WERI-Rb-1 (cell line): ENCODE measurements at places on chromosomes 6 and 20.

- no peak for DNase-seq
These were observed 440.4 kb upstream of the ARID1B start for GRCh38 chr6:156336733-156337132.

DNA sequence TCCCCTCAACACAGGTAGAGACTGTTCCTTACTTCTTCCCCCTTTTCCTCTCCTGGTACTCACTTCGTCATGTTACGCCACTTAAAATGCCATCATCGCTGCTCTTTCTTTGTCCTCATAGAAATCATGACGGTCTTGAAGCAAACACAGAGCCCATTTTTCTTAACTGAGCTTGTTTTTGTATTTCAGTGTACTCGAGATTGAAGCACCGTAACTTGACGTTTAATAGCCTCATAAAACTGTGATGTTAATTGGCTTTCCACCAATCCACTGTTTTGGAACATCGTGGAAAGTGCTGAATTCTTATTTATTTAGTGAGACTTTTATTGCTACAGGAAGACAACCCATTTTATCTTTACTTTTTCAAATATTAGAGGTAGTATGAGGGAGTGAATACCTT is 38.7 kb downstream of the DUSP22 start:
- no peak for DNase-seq

- no peak for DNase-seq
These were observed 30.5 kb upstream of the LYRM2 start for GRCh38 chr6:89669002-89669401.

DNA sequence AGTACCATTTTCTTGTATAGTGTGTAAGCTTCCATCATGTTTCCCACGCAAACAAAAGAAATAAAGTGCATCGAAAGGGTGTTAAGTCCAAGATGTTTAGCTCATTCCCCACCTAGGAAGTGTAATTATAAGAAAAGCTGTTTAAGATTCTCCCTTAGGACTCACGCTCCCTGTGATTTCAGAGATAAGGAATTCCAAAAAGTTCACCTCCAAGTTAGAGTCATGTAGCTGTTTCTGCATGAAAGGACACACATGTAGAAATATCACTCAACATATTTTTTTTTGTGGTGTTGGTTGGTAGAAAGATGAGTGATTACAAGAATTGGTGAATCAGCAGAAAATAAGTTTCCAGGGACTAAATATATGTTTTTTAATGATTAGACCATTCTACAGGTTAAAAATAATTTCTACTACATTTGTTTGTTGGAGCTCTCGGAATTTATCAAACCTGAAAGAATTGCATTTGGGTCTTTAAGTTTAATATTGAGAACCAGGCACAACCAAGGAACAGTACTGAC is 10.4 kb downstream of the OPN5 start:
- no peak for DNase-seq

DNA sequence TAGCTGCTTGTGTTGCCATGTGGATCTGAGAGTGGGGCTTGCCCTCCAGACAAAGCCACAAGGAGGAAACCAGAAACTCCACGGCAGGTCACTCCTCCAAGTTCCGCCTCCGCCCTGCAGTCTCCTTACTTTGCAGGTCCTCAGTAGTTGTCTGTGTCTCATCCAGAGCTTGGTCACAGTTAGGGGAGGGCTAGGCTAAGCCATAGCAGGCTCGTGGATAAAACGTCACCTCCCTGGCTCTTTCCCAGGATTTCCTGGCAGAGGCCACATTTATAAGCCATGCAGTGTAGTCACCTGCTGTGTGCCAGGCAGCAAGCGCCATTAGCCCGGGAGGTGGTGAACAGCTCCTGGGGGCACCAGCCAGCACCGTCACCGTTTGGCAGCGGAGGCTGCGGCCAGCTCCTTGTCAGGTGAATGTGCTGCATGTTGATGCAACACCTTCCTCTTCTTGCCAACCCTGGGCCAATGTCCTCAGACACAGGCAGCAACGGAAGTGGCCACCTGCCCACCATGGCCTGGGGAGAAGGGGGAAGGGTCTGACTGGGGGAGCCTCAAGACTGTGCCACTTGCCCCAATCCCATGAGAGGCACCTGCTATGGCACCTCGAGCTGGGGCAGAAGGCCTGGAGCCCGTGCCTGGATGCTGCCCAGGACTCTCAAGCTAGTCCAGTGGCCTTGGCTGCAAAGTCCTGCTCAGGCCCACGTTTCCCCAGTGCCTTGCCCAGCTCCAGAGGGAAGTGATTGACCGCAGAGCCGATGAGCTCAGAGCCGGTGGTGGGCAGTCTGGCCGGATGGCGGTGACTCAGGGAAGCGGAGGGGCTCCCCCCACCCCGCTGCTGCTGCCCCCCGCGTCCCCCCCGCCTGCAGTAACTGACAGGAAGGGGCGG is 39.0 kb upstream of the SLCO4A1 start:
- DNase-seq = no peak

DNA sequence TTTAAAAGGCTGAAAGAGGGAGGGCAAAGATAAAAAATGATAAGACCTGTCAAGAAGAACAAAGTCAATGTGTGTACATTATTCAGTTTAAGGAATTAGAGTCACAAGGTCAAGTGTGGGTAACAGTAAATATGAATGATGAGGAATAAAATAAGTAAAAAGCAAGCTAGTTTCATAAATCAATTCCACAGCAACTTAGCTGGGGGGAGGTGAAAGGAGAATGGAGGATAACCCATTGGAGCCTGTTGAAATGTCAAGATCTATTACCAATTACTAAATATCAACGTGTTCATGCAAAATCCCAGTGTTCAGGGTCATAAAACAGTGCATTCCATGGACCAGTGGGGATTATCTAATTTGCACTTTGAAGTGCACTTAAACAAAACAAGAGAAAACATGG is 242.9 kb downstream of the TBX18 start:
- no peak for DNase-seq

DNA sequence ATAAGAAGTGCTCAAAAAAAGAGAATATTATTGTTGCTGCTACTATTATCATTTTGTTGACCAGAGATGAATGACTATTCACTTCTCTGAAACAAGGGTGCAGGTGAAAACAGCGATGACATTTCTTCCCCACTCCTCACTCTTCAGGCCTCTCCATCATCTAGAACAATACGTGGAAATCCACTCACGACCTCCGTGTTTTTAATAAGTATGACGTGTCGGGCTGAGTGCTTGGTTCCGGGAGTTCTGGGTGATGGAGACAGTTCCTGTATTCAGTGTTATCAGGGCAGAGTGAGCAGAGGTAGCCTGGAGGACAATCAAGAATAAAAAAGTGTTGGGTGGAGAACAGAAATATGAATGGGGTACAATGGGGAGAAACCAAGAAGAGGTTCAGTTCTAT is 130.0 kb upstream of the ZNF217 start:
- no peak for DNase-seq

- DNase-seq = no peak
These were observed 10.4 kb upstream of the RPF2 start for GRCh38 chr6:110971468-110971867.

DNA sequence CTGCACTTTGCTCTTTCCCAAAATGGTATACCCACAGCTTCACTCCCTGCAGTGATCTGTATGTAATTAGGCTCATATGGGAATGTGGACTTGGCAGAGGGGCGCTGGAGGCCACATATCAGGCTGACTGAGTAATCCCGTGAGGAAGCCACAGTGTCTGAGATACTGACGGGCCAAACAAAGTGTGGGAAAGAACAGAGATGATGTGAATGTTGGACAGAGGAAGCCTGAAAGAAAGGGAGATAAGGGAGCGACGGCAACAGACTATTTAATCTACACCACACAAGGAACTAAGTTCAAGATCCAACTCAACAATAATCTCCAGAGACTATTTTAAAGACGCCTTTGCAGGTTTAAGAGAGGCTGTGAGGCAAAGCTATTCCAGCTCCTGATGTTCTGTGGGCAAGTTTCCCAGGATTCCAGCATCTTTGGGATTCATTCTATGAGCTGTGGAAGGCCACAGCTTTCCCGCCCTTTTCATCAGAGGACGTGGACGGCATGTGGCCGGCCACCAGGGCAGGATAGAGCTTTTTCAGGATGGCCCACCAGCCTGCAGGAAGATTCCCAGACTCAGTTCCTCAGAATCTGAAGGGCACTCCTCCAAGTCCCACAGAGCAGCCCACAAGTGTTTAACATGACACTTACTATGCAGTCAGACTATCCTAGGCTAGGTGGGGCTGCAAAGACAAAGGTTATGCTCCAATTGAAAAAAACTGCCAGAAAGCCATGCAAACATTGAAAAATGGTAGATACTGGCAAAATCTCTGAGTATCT is 237.5 kb downstream of the ATXN1 start:
- DNase-seq = no peak

DNA sequence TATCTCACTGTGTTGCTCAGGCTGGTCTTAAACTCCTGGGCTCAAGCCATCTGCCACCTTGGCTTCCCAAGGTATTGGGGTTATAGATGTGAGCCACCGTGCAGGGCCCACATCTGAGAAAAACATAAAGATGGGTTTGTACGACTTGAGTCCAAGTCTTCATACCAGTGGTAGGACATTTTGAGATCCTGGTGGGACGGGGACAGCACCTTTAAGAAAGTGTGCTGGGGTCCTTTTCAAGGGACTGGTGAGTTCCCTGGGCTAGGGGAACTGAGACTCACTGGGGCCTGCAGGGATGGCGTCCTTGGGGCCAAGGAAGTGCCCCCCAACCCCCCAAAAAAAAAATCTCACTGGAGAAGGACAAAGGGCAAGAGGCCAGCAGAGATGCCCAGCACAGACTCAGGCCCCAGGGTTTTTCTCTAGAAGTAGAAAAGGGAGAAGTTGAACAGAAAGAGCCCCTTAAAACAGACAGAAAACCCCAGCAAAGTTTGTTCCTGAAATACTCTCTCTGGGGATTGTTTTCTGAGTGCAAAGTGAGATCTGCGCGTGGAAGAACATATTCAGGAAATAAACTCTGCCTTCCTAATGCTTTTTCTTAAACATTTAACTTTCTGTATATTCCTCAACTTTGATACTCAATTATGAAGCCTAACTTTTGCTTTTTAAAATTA is 10.7 kb downstream of the OSBPL2 start:
- no peak for DNase-seq

DNA sequence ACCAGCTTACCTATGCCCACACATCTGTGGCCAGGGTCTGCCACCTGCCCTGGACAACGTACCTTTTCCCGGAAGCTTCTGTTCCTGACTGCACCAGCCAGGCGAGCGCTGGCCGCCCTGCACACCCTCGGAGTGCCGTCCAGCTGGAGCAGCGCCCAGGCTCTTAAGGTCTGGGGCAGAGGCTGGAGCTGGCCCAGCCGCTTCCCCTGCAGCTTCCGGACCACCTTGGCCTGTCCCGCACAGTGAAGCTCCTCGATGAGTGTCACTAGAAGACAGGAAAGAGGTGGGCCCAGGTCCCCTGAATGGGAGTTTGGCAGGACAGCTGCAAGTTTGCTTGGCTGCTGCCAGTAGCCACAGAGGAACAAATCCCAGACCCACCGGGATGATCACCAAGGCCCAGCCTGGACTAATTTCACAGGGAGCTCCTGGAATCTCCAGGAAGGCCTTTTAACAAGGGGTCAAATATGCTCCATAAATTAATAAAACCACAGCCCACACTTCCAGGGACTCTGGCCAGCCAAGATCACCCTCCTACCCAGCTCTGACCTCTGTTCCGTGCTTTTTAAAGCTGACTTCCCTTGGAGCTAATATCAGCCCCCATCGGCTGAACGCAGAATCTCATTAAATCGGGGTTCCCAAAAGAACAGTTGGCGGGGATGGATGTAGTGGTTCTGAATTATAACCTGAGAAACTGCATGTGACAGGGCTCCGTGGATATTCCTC is 82.3 kb downstream of the PTPN1 start:
- DNase-seq = no peak

DNA sequence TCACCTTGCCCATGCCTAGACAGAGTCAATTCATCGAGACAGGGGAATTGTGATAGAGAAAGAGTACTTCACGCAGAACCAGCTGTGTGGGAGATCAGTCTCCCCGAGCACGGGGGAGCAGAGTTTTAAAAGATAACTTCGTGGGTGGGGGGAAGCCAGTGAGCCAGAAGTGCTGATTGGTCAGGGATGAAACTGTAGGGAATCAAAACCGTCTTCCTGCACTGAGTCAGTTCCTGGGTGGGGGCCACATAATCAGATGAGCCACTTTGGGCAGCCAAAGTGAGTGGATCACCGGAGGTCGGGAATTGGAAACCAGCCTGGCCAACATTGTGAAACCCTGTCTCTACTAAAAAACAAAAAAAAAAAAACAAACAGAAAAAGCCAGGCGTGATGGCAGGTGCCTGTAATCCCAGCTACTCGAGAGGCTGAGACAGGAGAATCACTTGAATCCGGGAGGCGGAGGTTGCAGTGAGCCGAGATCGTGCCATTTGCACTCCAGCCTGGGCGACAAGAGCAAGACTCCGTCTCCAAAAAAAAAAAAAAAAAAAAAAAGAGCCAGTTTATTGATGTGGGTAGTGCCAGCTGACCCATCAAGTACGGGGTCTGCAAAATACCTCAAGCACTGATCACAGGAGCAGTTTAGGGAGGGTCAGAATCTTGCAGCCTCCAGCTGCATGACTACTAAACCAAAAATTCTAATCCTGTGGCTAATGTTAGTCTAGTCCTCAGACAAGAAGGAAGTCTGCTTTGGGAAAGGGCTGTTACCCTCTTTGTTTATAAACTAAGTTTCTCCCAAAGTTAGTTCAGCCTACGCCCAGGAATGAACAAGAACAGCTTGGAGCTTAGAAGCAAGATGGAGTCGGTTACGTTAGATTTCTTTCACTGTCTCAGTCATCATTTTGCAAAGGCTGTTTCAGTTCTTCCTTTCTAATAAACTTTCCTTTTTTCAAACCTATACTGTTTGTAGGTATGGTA is 3.9 kb upstream of the TRIM39 start:
- DNase-seq = no peak

DNA sequence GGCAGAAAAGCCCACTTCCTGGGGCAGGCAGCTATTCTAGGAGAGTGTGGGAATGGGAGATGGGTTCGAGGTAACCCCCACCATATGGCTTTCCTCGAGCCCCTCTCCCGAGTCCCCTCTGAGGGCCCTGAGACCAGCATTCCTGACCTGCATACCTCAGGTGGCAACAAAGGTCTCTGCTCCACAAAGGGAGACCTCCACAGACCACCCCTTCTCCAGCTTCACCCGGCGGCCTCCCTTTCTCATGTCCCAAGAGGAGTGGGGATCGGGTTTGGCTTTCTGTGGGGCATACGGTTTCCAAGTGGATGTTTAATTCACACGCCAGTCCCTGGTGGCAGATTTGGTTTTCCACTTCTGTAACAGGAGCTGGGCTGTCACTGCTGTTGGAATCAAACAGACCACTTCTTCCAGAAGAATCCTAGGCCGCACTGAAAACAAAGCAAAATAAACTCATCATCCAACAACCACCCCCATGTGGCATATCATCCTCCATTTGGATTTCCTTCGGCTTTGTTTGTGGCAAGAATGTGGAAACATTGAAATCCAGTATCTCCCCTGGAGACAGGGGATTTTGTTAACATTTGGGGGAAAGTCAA is 83.2 kb downstream of the DLL1 start:
- no peak for DNase-seq

DNA sequence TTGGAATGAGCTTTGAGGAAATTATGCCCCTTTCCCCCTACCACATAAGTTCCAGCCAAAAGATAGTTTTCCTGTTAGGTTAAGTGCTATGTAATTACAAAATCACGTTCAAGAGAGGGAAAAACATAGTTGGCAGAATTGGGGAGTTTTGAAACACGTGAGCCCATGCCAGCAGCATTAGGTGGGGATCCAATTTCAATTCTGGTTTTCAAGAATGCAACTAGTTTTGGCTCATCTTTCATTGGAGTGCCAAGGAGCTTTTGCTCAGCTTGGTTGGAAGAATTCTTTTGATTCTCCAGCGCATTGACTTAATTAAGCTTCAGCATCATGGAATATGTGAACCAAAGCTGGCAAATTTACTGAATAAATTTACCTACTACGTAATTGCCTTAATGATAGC is 95.9 kb downstream of the SAMD5 start:
- DNase-seq = no peak

GRCh38 chr6:22651731-22652130 is 82.4 kb downstream of the HDGFL1 start:
- DNase-seq = no peak
